Pericardium fibroblast (primary cell): ENCODE measurements at places on chromosomes 12 and 14. TPM values are rescaled to one million over a fixed set of nuclear protein-coding genes. Genes with fewer than 3 reads are reported as not detected.

Gene SYNDIG1L
- total RNA-seq, result not detected in 2 replicates

Gene WDHD1
- total RNA-seq, result 3.4 and 9.6 TPM in 2 replicates

Gene MYRFL
- not detected in 2 replicates for total RNA-seq

Gene IGFBP6
- total RNA-seq, result 779 and 1,045 TPM in 2 replicates

Gene KIF21A
- total RNA-seq, result 4.4 and 11.0 TPM in 2 replicates

Gene RAB15
- 4.9 and 6.2 TPM in 2 replicates for total RNA-seq

Gene PGF
- total RNA-seq, result 1.2 and 10.8 TPM in 2 replicates

Gene MYH6
- not detected in 2 replicates for total RNA-seq

Gene NKX2-1
- not detected in 2 replicates for total RNA-seq

Gene KRT79
- not detected in 2 replicates for total RNA-seq

Gene NRL
- 0.12 and 3.7 TPM in 2 replicates for total RNA-seq

Gene ADGRD1
- 18.2 and 22.0 TPM in 2 replicates for total RNA-seq

Gene MGST1
- total RNA-seq, result 284 and 288 TPM in 2 replicates

Gene ANHX
- total RNA-seq, result not detected in 2 replicates

Gene AKAP5
- 0.09 and 0.70 TPM in 2 replicates for total RNA-seq

Gene AQP2
- total RNA-seq, result not detected in 2 replicates

Gene GNG2
- total RNA-seq, result 9.1 and 10.2 TPM in 2 replicates

Gene ESR2
- 0.26 TPM in 1 of 2 replicates, not detected in the other for total RNA-seq

Gene PTPRQ
- total RNA-seq, result 1.8 and 2.3 TPM in 2 replicates

Gene OR6C68
- total RNA-seq, result not detected in 2 replicates

Gene FOXG1
- 0.17 TPM in 1 of 2 replicates, not detected in the other for total RNA-seq

Gene CCDC175
- total RNA-seq, result not detected in 2 replicates

Gene TNS2
- total RNA-seq, result 95.6 and 138 TPM in 2 replicates

Gene IL26
- 0.09 TPM in 1 of 2 replicates, not detected in the other for total RNA-seq

Gene GPR137C
- 0.17 and 0.58 TPM in 2 replicates for total RNA-seq

Gene IFNG-AS1
- total RNA-seq, result not detected in 2 replicates

Gene PLEKHD1
- total RNA-seq, result under 0.01 TPM in 1 of 2 replicates, not detected in the other

Gene PTCSC3
- total RNA-seq, result not detected in 2 replicates

Gene CABP1
- total RNA-seq, result 0.82 and 4.2 TPM in 2 replicates

Gene TSPAN19
- total RNA-seq, result not detected in 2 replicates

Gene NR4A1
- total RNA-seq, result 8.6 and 21.1 TPM in 2 replicates

Gene DNAJC22
- 0.34 and 4.3 TPM in 2 replicates for total RNA-seq

Gene ADAM21
- under 0.01 and 0.23 TPM in 2 replicates for total RNA-seq

Gene CCDC184
- total RNA-seq, result 0.17 and 1.2 TPM in 2 replicates

Gene NOS1
- not detected in 2 replicates for total RNA-seq

Gene SLC17A8
- not detected in 2 replicates for total RNA-seq

Gene SERPINA12
- total RNA-seq, result not detected in 2 replicates

Gene KLHL42
- 14.1 and 16.8 TPM in 2 replicates for total RNA-seq

Gene SLCO1B1
- total RNA-seq, result not detected in 2 replicates
